Bronchial epithelial cell (primary cell): ENCODE measurements at places on chromosomes 6 and 20.
A peak's percentile ranks its signal among the peaks of the same experiment; 100 is the strongest.

DNA sequence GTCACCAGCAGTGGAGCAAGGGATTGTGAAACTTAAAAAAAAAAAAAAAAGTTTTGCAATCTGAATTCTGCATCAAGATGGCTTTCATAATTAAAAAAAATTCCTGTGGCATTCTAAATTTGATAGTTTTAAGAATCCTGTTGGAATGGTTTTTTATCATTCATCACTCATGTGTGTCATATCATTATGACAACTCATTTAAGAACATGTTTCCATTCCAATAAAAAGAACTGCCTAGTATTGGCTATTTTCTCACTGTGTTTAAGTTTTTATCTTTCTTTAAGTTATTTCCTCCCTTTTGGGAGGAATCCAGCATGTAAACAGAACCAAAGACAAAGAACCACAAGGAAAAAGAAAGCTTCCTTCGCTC, 26.2 kb upstream of the RHAG start:
- no peak for DNase-seq

- DNase-seq: no peak
These were observed 160.2 kb downstream of the QRSL1 start for GRCh38 chr6:106789428-106790148.

GRCh38 chr6:6883011-6883410, 224.8 kb upstream of the RREB1 start:
- peak; percentile 73 for DNase-seq

DNA sequence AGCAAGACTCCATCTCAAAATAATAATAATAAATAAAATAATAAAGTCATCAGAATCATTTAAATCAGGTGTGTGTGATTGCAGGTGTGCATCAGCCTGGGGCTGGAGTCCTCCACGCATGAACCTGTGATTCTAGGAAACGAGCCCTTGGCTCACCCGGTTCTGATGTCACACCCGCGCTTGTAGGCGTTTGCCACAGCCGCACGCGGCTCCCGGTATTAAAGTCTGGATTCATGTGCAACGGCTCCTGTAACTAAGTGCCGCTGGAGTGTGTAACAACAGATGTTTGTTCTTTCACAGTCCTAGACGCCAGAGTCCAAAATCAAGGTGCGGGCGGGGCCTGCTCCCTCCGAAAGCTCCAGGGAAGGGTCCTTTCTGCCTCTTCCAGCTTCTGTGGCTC, 45.2 kb downstream of the KCNQ2 start:
- no peak for DNase-seq

- no peak for DNase-seq
These were observed 8.0 kb downstream of the TGM2 start for GRCh38 chr20:38156888-38157634.

- no peak for DNase-seq
These were observed 29.5 kb downstream of the ANKRD60 start for GRCh38 chr20:58198901-58199355.
